ENCODE measurements at places on chromosomes 7 and 10. TPM values are rescaled to one million over a fixed set of nuclear protein-coding genes. Genes with fewer than 3 reads are reported as not detected.

DNA sequence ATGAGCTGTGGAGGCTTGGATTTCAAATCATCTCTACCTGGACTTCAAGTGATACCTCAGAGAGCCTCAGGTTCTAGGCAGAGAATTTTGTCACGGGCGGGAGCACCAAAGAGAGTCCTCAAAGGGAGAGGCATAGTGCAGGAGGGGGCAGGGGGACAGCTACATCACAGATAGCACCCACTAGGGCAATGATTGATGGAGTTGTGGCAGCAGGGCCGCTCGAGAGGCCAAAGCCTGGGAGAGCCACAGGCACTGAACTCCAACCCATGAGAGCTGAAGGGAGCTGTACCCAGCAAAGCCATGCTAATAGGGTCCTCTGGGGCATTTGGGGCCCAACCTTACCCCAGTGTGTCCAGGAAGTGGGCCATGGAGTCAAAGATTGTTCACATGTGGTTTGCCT lies 232.0 kb upstream of the PCDH15 start:
- no peak for DNase-seq

RAPGEF5 gene
- 5.5 TPM for total RNA-seq

MASTL gene
- total RNA-seq = 53.4 TPM

KIF11 gene
- 44.2 TPM for total RNA-seq

DNA sequence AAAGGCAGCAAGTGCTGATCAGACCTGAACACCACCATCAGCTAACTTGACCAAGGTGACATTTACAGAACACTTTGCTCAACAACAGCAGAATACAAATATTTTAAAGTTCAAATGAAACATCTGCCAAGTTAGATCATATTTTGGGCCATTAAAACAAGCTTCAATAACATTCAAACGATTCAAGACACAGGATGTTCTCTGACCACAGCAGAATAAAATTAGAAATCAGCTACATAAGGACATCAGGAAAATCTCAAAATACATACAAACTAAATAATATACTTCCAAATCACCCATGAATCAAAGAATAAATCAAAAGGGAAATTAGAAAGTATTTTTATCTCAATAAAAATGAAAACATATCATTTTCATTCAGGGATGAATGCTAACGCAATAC lies 173.0 kb downstream of the PKD1L1 start:
- no peak for DNase-seq

GRCh38 chr10:2878818-2879217 lies 188.5 kb upstream of the PFKP start:
- no peak for DNase-seq

PDZD7 gene
- 5.1 TPM for total RNA-seq

- no peak for DNase-seq
Measured at GRCh38 chr7:108118959-108119358, 11.2 kb downstream of the LAMB4 start.

DNA sequence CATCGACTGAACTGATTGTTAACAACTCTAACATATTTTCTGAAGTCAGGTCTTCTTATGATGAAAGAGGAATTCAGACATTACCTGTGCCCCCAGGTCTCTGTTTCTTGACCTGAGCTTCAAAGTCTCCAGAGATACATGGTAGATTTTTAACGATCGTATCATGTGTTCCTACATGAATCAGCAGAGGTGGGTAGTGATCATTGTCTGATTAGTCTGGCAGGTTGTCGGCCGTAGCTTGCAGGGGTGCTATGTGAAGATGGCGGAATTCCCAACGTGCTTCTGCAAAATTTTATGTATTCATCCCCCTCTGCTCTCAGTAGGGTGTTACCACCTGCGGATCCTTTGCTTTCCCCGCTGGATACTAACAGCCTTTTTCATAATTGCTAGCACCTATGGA lies 581.9 kb downstream of the GATA3 start:
- DNase-seq = no peak

GRCh38 chr7:103569621-103570305 lies 123.8 kb upstream of the SLC26A5 start:
- DNase-seq = no peak

DNA sequence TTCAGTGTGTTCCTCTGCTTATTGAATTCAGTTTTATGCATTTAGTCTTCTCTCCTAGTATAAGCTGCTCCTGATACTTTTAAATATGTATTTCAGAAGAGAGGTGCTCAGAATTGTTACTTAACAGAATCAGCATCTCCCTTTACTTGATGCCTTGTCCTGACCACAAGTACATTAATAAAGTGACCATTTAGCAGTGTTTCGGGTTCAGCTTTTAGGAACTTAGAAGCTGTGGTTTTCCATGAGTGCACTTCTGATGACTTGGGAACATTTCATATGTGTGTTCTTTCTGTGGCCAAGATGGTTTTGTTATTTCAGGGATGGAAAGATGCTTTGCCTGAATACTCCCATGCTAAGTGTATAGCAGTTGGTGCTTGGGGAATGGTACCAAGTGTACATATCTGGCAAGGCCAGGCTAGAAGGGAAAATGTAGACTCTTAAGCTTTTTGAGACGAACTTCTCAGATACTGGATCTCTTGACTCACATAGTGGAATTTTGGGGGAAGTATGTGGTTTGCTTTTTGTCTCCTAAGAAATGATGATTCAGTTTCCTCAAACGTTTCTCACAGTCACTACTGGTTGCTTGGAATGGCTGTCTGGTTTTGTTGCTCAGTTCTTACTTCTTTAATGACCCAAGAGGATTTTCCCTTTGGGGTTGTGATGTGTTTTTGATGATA lies 17.2 kb downstream of the SGPL1 start:
- no peak for DNase-seq

DNA sequence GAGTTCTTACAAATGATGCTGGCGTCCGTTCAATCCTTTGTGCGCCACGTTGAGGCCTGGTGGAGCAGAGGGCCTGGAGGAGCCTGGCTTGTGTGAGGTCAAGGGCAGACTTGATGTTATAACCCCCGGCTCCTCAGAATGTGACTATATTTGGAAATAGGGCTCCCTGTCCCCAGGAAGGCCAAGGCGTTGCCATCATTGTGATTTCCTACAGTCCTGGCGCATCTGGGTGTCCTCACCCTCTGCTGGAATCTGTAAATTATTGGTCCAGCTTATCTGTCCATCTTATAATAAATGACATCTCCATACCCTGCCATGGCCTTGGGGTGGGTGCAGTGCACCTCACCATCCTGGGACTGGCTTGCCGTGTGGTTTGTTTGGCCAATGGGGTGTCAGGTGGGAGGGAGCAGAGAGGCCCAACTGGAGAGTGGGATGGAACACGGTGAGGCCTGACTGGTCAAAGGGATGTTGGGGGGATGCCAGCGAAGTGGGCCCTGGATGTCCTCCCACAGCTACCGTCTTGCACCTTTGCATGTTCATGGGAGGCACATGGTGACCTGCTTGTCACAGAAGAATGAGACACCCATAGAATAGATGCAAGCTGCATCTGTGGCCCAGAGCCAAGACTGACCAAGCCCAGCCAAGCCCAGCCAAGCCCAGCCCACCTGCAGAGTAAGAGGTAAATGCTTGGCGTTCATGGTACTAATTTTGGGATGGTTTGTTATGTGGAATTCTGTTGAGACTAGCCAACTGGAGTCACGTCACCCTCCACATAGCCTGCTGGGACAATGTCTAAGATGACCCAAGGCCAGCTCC lies 11.1 kb upstream of the LRRC27 start:
- no peak for DNase-seq

LEP gene
- not detected for total RNA-seq

SDHAF3 gene
- 41.3 TPM for total RNA-seq

DNA sequence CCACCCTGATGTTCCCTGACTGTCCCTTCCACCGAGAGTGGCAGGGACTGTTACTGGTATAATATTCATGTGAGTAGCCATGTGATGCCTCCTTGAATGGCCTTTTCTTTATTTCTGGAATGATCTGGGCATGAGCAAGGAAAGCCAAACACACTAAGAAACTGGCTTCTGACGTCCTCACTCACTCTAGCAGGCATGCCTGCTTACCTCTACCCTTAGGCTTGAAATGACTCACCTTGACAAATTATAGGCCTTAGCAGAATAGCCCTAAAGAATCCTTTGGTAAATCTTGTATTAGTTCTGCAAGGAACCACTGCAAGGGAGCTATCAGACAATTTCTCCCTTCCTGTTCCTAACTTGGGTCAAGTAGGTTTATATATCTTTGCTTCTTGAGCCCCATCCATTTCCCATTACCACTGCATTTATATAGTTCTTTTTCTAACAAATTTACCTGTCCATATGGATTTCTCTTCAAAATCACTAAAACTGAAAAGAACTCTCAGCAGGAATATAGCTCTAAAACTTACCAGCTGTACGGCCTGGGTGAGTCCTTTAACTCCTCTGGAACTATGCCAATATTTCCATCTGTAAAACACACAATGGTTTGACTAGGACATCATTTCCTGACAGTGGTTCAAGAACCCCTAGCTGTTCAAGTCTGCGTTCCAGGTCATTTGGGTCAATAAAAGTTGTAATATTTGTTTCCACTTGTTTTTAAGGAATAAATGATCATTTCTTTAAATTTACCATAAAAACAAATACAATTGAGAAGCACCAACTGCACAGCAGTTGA lies 13.0 kb upstream of the NDUFA5 start:
- no peak for DNase-seq

- DNase-seq = no peak
Measured at GRCh38 chr10:121106611-121107010, 255.4 kb downstream of the WDR11 start.

- peak; percentile 68 for DNase-seq
Measured at GRCh38 chr7:74479066-74479781, 25.5 kb downstream of the GTF2IRD1 start.

UTF1 gene
- total RNA-seq = 8.8 TPM

DNA sequence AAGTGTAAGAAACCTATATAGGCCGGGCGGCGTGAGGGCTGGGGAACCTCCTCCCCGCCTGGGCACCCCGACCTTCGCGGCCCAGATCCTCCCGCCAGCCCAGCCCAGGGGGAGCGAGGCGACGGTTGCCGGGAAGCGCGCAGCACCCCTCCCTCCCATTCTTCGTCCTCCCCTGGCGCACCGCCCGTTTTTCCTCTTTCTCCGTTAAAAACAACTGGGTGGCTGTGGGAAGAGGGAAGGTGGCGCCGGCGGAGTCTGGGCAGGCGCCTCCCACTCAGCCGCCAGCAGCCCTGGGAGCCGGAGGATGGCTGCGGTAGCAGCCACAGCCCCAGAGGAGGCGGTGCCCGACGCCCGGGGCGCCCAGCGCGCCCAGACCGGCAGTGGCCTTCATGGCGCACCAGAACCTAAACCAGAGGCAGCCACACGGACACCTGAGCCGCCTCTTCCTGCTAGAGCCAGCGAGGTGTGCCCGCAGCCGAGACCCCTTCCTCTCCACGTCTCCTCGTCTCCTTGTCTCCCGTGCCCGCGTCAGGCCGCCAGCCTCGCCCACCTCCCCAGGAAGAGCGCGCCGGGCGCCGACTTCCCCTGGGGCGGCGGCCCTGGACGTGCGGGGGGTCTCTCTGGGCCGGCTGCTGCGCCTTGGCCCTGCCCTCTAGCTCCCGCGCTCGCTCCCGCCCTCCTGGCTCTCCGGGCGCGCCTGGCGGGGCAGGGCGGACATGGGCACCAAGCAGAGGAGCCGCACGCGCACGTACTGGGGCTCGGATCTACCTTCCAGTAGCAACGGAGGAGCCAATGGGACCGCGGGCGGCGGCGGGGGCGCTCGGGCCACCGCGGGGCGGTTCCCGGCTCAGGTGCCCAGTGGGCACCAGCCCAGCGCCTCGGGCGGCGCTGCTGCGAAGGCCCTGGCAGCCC lies 32.8 kb upstream of the SFTPD start:
- DNase-seq = peak; percentile 82

DNA sequence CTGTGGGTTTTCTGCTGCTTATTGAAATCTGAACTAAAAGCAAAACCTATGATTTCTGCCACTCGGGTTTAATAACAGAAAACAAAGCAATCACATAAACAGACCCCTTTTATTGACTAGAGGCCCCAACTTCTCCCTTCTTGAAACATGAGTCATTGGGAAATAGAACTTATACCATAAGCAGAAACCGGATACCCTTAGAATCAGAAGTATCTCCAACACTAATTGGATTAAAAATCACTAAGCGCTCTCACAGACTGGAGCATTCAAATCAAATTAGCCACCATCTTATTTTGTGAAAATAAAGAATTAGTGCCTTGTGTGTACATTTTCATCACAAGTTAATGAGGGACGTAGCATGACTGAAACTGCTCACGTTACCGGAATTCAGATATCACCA lies 206.9 kb downstream of the WDR11 start:
- DNase-seq = no peak

DNA sequence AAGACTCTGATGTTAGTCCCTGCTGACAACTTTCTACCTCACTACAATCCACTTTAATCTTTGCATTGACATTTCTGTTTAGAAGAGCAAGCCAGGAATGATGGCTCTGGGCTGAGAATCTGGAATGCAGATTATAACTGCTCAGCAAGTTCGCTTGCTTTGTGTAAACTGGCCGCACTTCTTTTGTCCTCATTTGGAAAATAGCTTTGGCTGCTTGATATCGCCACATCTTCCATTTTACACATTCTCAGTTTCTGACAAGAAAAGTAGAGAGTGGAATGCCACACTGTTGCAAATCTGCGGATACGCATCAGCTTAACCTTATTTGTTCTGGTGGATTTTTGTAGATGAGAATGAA lies 429.8 kb downstream of the KCNMA1 start:
- DNase-seq = no peak

DNA sequence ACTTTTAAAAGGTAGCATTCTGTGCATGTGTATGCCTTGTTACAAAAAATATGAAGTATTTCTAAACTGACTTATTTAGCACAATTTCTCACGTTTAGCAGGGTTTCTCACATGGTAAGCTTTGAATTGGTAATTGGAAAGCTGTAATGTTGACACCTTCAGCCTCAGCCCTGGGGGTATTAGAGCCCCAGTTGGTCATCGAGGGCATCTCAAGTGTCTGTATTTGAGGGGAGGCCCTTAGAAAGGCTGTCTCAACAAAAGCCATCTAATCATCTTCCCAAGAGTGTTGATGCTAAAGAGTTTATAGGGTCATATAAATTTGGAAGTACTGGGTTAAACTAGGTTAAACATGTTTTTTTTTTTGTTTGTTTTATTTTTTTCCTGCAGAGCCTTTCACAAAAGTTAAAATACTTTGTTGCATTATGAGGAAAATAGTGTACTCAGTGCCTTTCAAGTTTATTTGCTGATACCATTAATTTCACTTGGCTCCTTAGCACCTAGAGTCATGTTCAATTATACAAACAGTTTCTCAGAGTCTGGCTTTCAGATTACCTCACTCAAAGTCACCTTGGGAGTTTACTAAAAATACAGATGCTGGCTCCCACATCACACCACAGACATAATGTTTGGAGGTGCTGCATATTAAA lies 134.0 kb downstream of the CD36 start:
- DNase-seq = peak; percentile 4
